ENCODE measurements at places on chromosomes 4 and X.

GRCh38 chrX:68835104-68835442, 6.3 kb downstream of the EFNB1 start:
- no peak for DNase-seq

GRCh38 chr4:6355052-6355451, 85.4 kb downstream of the WFS1 start:
- no peak for DNase-seq

DNA sequence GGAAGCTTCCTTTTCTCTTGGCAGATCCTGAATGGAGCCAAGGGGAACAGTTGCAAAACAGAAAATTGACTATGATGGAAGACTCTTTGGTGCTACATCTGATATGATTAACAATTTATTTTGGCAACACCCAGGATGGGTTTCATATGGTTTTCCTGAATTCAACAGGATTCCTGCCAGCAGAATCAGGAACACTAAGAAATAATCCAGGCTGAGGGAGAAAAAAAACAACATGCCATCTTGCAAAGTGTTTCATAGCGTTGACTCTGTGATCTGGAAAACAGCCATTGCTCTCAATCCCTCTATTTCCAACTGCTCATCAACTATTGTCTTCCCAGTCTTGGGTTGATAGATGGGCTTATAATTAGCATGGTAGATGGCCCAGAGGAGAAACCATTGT, 303.8 kb upstream of the KLF3 start:
- DNase-seq, result no peak

DNA sequence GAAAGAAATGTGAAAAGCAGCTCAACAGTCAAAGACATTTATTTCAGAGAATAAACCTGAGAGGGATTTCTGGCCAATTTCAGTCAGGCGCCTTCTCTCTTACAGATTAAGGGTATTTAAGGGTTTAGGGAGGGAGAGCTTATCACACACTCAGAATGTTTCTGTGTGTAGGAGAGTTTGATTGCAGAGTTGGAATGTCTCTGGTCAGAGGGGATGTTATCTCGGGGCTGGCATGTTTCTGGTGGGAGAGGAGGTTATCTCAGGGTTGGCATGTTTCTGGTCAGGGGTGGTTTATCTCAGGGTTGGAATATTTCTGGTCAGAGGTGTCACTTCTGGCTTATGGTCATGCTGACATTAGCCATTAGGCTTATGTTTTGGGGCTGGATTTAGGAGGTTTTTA, 1920.5 kb upstream of the PCDH7 start:
- DNase-seq, result no peak

- no peak for DNase-seq
These were observed 57.2 kb upstream of the AFF2 start for GRCh38 chrX:148443216-148443615.

- no peak for DNase-seq
These were observed 89.1 kb upstream of the IGFBP7 start for GRCh38 chr4:57199267-57199666.

- no peak for DNase-seq
These were observed 8.2 kb downstream of the CAPN6 start for GRCh38 chrX:111262086-111262485.

- no peak for DNase-seq
These were observed 30.5 kb upstream of the NSG1 start for GRCh38 chr4:4356106-4357041.

- DNase-seq, result peak; percentile 81
These were observed 2.5 kb downstream of the COQ2 start for GRCh38 chr4:83282049-83282535.

DNA sequence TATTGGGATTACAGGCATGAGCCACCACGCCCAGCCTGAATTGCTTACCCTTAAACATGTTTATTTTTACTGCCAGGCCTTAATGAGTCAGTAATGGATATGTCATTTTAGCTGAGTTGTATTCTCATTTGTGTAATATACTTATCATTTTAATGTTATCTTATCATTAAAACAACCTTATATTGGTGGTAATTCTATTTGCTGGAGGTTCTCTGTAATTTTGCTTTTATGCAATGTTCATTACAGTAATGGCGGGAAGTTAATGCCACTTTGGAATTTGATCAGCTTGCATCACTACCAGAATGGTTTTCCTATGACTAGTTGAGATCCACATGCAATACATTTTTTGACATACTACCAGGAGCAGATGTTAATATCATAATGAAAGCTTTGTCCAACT, 6.3 kb upstream of the PGAM4 start:
- no peak for DNase-seq

DNA sequence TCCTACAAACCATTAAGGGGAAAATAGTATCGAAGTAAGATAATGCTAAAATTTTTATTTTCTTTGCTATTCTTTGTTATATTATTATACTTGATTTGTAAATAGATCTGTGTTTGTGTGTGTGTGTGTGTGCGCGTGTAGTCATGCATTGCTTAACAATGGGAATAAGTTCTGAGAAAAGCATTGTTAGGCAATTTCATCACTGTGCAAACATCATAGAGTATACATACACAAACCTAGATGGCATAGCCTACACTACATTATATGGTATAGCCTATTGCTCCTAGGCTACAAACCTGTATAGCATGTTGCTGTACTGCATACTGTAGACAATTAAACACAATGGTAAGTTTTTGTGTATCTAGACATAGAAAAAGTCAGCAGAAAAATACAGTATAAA, 17.1 kb downstream of the MTTP start:
- DNase-seq, result no peak

DNA sequence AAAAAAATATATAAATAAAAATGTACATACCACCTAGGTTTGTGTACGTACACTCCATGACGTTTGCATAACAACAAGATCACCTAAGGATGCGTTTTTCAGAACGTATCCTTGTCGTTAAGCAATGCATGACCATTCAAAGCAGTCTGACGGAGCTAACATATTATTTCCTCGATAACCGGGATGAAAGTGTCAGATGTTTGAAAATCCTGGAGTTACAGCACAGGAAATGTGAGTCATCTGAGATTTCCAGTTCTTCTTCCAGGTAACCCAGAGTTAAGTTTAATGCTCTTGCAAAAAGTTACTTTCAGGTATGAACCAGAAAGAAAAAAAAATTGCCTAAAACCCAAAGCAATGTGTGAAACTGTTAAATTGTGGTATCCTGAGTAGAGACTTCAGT, 107.9 kb downstream of the LDB2 start:
- no peak for DNase-seq

- DNase-seq, result no peak
These were observed 6.8 kb upstream of the TMEM144 start for GRCh38 chr4:158203436-158203835.

DNA sequence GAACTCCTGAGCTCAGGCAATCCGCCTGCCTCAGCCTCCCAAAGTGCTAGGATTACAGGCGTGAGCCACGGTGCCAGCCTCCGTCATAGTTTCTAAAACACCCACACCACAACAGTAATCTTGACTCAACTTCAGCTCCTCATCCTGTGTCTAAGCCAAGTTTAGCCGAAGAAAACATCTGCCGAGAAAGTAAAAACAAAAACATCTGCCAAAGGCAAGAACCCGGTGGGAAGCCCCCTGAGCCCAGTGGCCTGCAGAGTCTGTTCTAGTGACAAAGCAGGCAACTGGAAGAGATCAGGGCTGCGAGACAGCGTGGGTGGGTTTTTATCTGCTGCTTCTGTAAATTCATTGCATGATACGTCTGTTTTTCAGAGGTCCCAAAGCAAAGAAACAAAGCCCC, 26.6 kb upstream of the CD99 start:
- DNase-seq, result no peak

- no peak for DNase-seq
These were observed 100.0 kb downstream of the ADAMTS3 start for GRCh38 chr4:72468904-72469502.

- DNase-seq, result no peak
These were observed 48.4 kb upstream of the MSANTD1 start for GRCh38 chr4:3200423-3201090.

DNA sequence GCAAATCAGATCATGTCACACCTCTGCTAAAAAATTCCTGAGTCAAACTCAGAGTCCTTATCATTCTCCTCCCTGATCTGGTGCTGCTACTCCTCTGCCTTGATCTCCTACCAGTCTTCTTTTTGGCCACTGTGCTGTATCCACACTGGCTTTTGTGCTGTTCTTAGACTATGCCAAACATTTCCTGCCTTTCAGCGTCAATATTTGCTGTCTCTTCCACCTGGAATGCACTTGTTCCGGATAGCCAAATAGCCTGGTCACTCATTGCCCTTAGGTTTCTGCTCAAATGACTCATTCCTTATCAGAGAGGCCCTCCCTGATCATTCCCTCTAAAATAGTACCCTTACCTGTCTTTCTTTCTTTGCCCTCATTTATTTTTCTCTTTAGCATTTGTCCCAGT, 24.4 kb upstream of the RP2 start:
- no peak for DNase-seq

- no peak for DNase-seq
These were observed 590.7 kb upstream of the PITX2 start for GRCh38 chr4:111213531-111213930.

GRCh38 chr4:163966612-163967011, 472.1 kb downstream of the TMA16 start:
- DNase-seq, result no peak

- DNase-seq, result no peak
These were observed 26.2 kb downstream of the TEC start for GRCh38 chr4:48243429-48243828.

- no peak for DNase-seq
These were observed 68.1 kb upstream of the BLTP1 start for GRCh38 chr4:122083989-122084388.

DNA sequence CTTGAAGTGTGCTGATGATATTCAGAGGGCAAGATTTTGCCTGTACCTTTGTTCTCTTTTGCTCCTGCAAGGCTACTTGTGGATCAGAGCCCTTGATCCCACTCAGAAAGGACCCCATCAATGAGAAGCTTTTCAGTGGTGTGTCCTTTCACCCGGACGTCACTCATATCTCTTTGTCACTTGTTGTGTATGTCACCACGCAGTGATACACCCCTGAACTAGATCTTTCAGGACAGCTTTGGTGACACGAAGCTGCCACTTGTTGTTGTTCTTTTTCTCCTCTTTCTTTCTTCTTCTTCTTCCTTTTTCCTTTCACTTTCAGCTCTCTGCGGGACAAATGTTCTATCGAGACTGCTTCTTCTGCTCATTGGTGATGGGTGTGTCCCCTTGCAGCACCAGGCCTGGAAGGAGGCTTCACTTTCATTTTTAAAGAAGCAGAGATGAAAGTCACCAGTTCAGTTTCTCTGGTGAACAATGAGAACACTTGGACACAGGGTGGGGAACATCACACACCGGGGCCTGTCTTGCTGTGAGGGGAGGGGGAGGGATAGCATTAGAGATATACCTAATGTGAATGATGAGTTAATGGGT, 83.6 kb downstream of the NBDY start:
- DNase-seq, result peak; percentile 55

- no peak for DNase-seq
These were observed 301.9 kb upstream of the HS3ST1 start for GRCh38 chr4:11730545-11730944.
